Bronchial epithelial cell (primary cell): ENCODE measurements at places on chromosomes 3 and 15. TPM values are rescaled to one million over a fixed set of nuclear protein-coding genes. Genes with fewer than 3 reads are reported as not detected.

- DNase-seq: no peak
Observed at GRCh38 chr3:183427876-183428446, 458 bp downstream of the MCF2L2 start.

DNA sequence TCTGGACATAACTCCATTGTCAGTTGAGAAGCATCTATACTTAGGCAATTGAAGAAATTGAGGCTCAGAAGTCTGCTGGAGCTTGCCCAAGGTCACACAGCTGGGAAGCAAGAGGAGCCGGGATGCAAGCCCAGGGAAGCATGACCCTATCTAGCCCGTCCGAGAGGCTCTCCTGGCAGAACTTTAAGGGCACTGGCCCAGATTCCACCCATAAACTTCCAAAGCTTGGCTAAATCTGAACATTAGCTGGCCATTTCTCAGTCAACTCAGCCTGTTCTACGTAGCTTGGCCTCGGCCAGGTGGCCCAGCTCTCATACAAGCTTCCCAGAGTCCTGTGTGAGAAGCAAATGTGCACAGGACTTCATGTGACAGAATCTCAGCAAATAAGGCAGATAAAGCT lies 75.8 kb downstream of the LRIG1 start:
- no peak for DNase-seq

GRCh38 chr3:156834435-156834834 lies 8.3 kb downstream of the LEKR1 start:
- no peak for DNase-seq

GRCh38 chr15:34436956-34437442 lies 609 bp downstream of the GOLGA8A start:
- no peak for DNase-seq

DNA sequence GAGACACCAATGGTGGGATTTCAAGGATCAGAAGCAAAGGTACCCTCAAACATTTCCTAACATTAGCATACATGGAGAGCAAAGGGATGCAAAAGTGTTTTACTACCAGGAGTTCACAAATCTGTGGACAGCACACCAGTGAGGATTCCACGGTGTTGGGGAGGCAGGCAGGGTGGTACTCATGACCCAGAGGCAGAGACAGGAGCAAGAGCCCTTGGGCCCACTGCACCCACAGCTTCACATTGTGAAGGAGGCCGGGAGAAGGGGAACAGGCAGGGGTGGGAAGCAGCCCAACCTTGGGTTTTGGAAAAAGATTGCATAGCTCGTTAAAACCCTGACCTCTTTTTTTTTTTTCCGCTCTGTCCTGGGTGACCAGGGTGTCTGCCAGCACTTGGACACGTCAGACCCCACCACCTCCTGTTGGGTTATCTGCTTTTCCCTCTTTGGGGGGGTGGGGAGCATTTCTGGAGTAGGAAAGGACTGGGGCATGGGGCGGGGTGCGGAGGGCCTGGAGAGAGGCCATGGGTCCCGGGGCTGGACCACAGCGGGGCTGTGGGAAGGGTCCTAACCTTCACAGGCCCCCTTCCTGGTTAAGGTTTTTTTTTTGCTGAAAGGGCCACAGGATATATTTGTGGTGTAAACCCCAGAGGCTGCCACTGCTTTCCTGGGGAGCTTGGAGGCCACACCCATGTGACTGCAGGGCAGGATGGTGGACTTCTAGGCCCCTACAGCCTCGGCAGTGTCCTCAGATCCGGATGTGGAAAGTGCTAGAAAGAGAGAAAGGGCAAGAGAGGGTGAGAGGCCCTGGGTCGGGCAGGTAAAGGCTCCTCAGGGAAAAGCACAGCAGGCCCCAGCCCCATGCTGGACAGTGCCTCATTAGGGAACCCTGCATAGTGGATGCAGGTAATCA lies 12.5 kb downstream of the SH2D7 start:
- no peak for DNase-seq

- no peak for DNase-seq
Observed at GRCh38 chr3:45060165-45060892, 34.2 kb downstream of the CLEC3B start.

- no peak for DNase-seq
Observed at GRCh38 chr3:31053299-31053698, 158.8 kb upstream of the GADL1 start.

The EIF2A gene
- total RNA-seq: 88.8 and 222 TPM in 2 replicates

The PDCD6IP gene
- 91.1 and 95.4 TPM in 2 replicates for total RNA-seq

The CYP8B1 gene
- not detected in 2 replicates for total RNA-seq

The CHRFAM7A gene
- under 0.01 and 0.51 TPM in 2 replicates for total RNA-seq

The DCLK3 gene
- not detected in 2 replicates for total RNA-seq
